ENCODE measurements at places on chromosomes 5 and 9. TPM values are rescaled to one million over a fixed set of nuclear protein-coding genes. Genes with fewer than 3 reads are reported as not detected.

The NR2F1 gene
- polyA plus RNA-seq, result 5.3 TPM

The MCTP1 gene
- polyA plus RNA-seq, result 7.2 TPM

The GTF2H2C gene
- polyA plus RNA-seq, result 39.4 TPM

The TSSK1B gene
- polyA plus RNA-seq, result 0.13 TPM

The ALDH1A1 gene
- 35.0 TPM for polyA plus RNA-seq

The CDX1 gene
- 0.24 TPM for polyA plus RNA-seq

The C9orf50 gene
- polyA plus RNA-seq, result 0.23 TPM

The NOL6 gene
- polyA plus RNA-seq, result 20.8 TPM

The SPATA31A3 gene
- polyA plus RNA-seq, result not detected

- no peak for DNase-seq
Observed at GRCh38 chr5:102778478-102778877, 23.4 kb downstream of the PAM start.

DNA sequence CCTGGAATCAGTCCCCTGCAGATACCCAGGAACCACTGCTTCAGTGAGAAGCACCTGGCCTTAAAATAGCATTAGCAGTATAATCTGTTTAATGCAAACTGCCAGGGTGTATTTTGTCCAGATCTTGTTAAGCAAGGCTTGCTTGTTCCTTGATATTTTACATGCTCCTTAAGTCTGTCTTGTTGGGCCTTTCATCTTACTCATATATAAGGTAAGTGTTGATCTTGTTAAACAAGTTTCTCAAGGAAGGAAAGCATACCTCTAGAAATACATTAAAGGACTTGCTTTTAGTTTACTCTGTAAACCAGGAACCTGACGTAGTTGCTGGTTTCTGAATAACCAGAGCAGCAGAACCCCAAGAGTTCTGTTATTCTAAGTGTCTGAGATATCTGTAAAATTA is 13.7 kb downstream of the HSPA4 start:
- DNase-seq, result no peak

GRCh38 chr9:93193388-93194220 is 9.7 kb downstream of the WNK2 start:
- peak; percentile 31 for DNase-seq

DNA sequence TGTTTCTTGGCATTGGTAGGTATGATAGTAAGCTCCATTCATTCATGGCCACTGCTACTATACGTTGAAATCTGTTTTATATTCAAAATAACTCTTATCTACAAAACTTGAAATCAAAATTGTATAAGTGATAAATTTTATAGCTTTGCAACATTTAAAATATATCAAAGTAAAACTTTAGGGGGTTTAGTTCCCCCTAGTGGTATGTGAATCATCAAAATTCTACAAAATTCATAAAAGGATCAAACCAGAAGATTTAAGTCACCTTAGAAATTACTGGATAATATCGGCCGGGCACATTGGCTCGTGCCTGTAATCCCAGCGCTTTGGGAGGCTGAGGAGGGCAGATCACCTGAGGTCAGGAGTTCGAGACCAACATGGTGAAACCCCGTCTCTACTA is 243.0 kb upstream of the CDH18 start:
- DNase-seq, result no peak

DNA sequence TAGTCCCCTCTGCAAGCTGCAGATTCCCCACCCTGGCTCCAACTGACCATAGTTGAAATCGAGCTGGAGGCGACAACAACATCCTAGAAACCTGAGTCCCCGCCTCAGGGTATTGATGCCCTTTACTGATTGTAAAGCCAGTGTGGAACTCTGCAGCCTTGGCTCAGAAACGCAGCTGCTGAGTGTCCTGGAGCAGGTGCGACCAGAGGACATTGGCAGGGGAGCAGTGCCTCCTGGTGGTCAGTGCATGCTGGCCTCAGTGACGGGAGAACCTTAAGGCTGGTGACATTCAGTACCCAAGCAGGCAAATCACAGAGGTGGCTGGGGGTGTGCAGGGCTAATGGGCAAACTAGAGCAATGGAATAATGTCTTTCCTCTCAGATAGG is 20.4 kb upstream of the ZNF354B start:
- no peak for DNase-seq

GRCh38 chr5:61333321-61333953 is 1.4 kb downstream of the ZSWIM6 start:
- DNase-seq, result no peak

- peak; percentile 67 for DNase-seq
Observed at GRCh38 chr5:172111852-172112225, 76.2 kb downstream of the STK10 start.

- peak; percentile 76 for DNase-seq
Observed at GRCh38 chr9:76297721-76298239, 96.4 kb downstream of the RFK start.

GRCh38 chr5:55694152-55694830 is 17.8 kb downstream of the SLC38A9 start:
- DNase-seq, result no peak

DNA sequence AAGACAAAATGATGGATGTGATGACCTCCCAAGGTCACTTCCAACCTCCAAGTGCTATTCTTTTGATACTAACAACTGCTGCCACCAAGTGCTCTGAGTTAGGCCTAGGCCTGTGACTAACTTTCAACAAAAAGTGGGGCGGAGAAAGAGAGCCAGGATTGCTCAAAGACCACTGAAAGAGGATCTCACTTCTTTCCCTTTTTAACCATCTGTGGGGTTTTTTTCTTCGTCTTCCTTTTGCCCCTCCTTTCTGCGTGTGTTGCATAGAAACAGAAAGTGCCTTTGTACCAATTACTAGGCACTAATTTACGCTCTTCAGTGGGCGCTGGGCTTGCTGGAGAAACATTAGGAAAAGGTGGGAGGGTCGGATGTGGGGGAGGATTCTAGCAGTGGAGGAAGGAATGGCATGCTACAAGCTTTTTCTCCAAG is 8.0 kb downstream of the KLF9 start:
- DNase-seq, result no peak

- DNase-seq, result no peak
Observed at GRCh38 chr5:56506211-56506965, 273.3 kb upstream of the ANKRD55 start.

All from forelimb muscle (tissue), 1 donor.